ENCODE measurements at places on chromosomes 16 and 17.

- peak; percentile 60 for DNase-seq
Measured at GRCh38 chr17:42288803-42289610, 709 bp downstream of the STAT5A start.

GRCh38 chr16:26816266-26816665, 250.5 kb upstream of the C16orf82 start:
- no peak for DNase-seq

- peak; percentile 65 for DNase-seq
Measured at GRCh38 chr17:77375917-77376651, 235.3 kb downstream of the SEC14L1 start.

- DNase-seq, result no peak
Measured at GRCh38 chr17:76485569-76485968, 15.7 kb downstream of the RHBDF2 start.

- no peak for DNase-seq
Measured at GRCh38 chr17:29642171-29642611, 19.5 kb upstream of the CORO6 start.

- DNase-seq, result no peak
Measured at GRCh38 chr16:67397812-67398545, 4.7 kb upstream of the TPPP3 start.

GRCh38 chr16:1654505-1655268, 23.4 kb upstream of the JPT2 start:
- DNase-seq, result no peak

DNA sequence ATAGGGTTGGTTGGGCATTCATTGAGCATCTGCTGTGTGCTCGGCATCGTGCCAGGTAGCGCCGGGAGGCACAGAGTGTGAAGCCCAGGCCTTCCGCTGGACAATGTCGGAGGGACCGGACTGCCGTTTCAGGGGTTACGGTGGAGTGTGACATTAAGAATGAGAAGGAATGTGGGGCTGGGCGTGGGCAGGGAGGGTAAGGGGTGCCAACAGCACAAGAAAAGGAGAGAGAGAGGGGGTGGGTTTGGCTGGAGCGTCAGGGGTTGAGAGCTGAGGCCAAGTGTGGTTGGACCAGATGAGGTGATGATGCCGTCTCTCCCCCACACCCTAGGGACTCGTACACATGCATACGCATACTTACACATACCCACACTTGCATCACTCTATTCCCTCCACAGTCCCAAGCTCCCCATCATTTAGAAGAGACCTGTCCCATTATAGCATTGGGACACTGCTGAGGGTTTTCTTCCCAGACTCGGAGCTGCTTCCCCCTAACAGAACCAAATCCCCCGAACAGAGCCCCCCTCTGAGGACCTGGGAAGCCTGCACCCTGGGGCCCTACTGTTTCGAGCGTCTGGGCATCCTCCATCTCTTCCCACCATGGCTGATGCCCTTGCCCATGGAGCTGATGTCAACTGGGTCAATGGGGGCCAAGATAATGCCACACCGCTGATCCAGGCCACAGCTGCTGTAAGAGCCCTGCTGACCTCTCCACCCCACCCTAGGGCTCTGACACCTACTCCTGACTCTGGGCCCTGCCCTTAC, 3.3 kb upstream of the KCTD11 start:
- no peak for DNase-seq

DNA sequence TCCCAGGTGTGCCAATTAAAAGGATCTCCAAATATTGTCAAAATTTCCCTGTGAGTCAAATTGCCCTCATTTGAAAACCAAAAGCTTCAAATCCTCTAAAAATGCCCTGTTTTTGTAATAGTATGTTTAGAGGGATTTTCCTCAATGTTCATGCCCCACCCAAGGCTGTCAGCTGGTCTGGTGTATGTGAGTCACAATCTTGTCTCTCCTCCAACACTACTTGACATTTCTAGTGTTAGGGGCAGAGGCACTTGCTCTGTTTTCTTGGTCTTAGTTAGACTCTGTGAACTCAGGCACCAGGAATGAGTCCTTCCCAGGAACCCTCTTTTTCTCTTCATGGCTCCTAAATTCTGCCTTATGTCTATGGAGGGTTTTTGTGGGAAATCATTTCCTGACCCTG, 634.8 kb downstream of the KCNJ2 start:
- DNase-seq, result no peak

DNA sequence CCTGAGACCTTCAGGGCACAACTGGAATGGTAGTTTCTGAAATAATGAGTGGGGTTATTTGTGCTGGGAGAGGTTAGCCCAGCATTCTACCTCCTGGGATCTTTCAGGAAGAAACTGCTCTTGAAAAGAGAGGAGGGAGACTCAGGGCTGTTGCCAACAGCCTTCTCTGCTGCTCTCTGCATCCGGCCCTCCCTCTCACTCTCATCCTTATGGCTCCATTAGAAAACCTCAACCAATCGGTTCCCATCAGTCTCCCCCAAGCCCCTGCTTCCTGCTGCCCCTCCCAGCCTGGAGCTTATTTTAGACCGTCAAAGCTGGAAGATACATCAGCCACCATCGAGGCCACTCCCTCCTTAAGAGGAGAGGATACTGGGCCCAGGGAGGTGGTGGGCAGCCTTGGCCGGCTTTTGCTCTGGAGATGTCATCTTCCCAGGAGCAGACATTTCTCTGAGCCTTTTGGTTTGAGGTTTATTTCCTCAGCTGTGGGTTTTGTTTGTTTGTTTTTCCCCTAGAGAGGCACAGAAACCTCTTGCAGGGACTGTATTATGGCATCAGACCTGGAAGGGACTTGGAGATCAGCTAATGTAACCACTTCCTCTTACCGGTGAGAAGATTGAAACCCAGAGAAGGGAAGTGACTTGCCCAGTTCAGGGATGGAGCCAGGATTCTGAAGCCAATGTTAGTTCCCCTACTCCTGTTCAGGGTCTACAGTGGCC, 2.7 kb downstream of the MPRIP start:
- no peak for DNase-seq

GRCh38 chr16:65223335-65223734, 101.5 kb upstream of the CDH11 start:
- DNase-seq, result no peak

- DNase-seq, result no peak
Measured at GRCh38 chr16:78147911-78148401, 48.5 kb downstream of the WWOX start.

GRCh38 chr17:37792787-37793186, 47.9 kb upstream of the HNF1B start:
- no peak for DNase-seq

GRCh38 chr17:66981983-66982508, 17.5 kb downstream of the CACNG4 start:
- DNase-seq, result no peak

DNA sequence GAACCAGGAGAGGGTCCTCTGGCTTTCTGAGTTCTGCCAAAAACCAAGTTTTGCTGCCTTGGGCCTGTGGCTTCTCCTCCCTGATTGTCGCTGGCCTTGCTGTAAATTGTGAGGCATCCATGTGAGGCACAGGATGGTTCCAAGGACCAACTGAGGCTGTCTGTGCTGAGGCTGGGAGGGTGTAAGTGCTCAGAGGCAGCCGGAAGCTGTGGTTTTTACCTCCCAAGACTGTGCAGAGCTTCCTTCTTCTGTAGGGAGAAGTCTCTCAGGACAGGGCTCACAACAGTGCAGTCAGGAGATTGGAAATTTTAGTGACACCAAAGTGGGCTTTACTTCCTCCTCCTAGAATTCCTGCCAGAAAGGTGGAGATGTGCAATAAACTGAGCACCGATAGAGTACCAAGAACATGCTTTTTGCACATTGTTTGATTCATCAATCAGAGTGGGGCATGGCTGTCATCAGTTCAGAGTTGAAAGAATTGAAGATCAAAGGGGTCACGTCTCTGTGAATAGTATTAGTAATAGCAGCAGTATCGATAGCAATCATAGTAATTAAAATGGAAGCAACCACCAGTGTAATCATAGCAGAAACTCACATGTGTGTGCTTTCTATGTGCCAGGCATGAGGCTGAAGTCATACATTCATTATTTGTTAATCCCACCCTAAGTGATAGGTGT, 467.1 kb downstream of the WWOX start:
- no peak for DNase-seq

- no peak for DNase-seq
Measured at GRCh38 chr16:67858500-67858899, 11.0 kb upstream of the CENPT start.

DNA sequence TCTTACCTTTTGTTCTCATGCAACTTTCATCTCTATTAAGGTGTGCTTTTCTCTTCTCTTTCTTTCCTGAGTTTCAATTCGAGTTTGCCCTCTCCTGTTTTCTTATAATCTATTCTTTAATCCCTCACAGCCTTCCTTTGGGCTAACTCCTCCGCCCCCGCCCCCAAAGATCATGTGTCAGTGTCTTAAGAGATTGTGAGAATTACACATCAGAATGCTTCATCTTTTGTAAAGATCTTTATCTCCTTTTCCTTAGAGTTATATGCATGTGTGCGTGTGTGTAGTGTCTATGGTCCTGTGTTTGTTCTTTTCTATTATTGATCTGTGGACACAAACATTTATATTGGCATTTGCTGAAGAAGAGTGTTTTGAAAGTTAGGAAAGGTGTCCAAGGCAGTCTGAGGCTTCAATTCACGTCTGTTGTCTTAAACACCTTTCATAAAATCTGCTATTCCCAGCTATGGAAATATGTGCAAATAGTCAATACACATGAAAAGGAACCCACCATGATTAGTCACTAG, 6.1 kb upstream of the ALDH3A2 start:
- no peak for DNase-seq

DNA sequence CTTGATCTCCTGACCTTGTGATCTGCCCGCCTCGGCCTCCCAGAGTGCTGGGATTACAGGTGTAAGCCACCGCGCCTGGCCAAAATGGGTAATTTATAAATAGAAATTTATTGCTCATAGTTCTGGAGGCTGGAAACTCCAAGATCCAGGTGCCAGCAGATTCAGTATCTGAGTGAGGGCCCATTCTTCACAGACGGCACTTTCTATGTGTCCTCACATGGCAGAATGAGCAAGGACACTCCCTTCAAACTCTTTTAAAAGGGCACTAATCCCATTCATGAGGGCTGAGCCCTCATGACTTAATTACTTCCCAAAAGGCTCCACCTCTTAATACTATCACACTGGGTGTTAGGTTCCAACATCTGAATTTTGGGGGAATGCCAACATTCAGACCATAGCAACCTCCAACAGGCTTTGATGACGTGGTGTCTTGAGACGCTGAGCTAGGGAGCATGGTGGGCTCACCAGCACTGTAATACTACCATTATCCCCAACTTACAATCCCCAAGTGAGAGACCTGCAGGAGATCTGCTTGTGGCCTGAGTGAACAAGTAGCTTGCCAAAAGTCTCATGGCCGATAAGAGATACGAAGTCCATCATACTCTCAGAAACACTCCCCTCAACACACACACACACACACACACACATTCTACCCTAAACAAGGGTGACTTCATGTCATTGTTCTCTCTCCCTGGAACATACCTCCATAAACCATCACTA, 8.5 kb downstream of the CMTM4 start:
- DNase-seq, result no peak

- DNase-seq, result no peak
Measured at GRCh38 chr16:30090610-30091331, 953 bp downstream of the TBX6 start.

DNA sequence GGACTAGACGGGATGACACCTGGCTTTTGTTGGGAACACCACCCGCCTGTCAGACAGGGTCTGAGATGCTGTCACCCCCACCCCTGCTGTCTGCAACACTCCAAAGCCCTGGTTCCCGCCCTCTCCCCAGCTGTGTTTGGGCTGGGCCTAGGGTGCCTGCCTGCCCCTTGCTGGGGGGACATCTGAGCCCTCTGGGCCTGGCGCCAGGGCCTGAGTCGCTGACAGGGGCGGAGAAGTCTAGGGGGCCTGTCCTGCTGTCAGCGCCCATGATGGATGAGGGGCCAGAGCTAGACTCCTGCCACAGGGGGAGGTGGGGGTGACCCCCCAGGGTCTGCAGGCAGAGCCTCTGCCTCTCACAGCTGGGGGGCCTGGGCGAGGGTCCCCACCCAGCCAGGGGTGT, 7.6 kb upstream of the PKMYT1 start:
- DNase-seq, result no peak

DNA sequence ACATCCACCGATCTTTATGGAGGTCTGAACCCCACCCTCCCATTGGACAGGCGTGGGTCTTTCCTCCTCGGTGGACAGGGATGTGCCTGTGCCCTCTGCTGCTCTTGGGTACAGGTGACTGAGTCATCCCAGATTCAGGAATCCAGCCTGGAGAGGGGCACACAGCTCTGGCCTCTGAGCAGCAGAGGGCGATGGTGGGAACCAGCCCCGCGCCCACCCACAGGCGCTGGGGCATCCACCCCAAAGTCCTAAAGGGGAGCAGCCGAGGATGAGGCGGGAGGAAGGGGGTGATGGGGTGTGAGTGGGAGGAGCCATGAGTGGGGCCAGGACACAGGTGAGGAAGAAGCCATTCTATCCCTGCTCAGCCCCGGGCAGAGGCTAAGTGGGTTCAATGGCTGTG, 35.0 kb downstream of the ENGASE start:
- DNase-seq, result no peak

Measured in stimulated activated naive CD4-positive, alpha-beta T cell treated with Interleukin-2 at 50 U/mL for 16 hours (primary cell).